Cerebellar cortex (tissue), 1 donor: ENCODE measurements at places on chromosomes 13 and 19.
A peak's percentile ranks its signal among the peaks of the same experiment; 100 is the strongest.

- DNase-seq, result no peak
Observed at GRCh38 chr13:109383683-109384082, 402.7 kb downstream of the IRS2 start.

DNA sequence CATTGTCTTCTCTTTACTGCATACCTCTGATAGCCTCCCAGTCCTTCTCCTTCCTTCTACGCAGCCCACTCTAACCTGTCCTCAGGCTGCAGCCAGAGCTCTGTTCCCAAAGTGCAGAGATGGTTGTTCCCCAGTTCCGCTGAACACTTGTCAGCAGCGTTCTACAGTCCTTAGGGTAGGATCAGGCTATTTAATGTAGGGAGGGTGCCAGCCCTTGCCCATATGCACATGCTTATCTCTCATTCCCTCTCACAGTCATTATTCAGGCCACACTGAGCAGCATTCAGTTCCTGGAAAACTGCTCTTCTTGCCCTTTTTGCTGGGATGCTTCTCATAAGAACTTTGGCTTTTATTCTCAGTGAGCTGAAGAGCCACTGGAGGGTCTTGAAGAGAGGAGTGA lies 180.7 kb downstream of the MTUS2 start:
- DNase-seq, result no peak

DNA sequence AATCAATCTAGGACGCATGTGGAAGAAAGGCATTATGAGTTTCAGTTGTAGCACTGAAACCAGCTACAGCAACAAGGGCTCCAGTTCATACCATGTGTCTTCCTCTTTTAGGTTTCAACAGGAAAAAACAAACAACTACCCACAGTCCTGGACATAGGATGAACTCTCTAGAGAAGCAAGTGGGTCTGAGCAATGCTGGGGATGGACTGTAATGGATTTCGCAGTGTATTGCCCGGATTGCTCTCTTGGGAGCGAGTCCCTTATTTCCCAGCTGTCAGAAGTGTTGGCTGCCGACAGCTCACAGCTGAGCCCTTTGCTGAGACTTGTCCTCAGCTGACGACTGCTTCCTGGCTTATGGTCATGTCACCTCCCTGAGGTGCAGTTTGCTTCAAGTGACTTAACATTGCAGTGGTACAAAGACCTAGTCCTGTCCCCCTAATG lies 12.1 kb upstream of the MYCBP2 start:
- DNase-seq, result no peak

GRCh38 chr13:76481738-76482137 lies 404.5 kb downstream of the KCTD12 start:
- no peak for DNase-seq

- no peak for DNase-seq
Observed at GRCh38 chr19:6070720-6071485, 39.4 kb downstream of the RFX2 start.

DNA sequence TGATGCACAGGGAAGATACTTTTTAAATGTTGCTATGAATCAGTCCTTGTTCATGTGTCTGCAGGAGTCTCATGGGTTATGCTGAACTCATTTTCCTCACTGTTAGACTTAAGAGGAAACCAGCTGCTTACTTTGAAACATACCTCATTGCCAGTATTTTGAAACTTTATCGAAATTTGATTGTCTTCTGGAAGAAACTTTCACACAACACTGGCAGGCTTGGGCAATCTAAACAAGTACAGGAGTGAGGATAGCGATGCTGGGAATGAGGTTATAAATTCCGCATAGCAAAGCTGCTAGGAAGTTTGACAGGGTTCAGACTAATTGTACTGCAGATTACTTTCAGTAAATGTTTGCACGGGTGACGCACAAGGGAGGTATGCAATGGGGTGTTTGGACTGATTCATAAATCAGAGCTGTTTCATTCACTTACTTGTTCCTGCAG lies 245.7 kb downstream of the DNAJC15 start:
- DNase-seq, result no peak

DNA sequence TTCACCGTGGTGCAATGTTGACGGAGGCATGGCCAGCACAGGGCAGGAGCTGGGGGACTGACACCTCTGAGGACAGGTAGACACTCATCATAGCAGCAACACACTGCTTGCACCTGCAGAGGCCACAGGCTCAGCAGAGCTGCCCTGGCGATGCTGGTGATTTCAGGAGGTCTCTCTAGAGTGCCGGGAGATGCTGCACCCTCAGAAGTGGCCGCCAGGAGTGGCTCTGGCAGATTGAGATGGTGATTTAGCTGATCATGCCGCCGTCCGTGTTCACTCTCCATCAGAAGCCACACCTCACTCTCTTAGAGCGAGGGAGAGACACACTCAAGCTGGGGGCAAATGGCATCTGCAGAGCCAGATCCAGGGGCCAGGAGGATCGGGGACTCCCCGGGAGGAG lies 244.6 kb upstream of the SGCG start:
- no peak for DNase-seq

DNA sequence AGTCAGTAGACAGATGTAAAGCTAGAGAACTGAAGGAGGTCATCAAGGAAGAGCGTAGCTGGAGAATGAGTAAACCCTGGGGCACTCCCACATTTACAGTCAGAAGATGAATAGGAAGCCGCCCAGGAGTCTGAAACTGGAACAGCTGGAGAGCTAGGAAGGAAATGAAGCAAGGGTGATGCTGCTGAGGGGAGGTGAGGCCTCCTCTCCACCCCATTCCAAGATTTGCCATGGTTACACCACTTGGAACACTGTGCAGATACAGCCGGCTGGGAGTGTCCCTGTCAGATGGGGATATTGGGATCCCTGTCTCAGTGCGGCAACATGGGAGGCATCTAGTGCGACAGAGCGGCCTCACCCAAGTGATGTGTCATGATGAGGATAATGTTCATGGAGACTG lies 51.8 kb upstream of the GPI start:
- DNase-seq, result no peak

GRCh38 chr13:99601535-99601934 lies 100.3 kb downstream of the TM9SF2 start:
- no peak for DNase-seq

DNA sequence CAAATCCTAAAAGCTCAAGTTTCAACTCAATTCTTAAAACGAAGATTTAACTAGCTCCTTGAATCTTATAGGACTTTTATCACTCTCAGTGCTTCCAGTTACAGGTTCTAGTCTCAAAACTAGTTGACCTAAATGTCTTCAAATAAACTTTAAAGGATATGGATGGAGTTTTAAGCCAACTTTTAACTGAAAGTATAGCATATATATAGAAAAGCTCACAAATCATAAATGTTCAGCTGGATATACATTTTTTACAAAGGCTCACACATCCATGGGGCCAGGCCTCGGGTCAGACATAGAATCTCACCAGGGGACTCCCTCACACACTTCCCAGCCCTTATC lies 47.1 kb upstream of the ARHGEF7 start:
- DNase-seq, result no peak

DNA sequence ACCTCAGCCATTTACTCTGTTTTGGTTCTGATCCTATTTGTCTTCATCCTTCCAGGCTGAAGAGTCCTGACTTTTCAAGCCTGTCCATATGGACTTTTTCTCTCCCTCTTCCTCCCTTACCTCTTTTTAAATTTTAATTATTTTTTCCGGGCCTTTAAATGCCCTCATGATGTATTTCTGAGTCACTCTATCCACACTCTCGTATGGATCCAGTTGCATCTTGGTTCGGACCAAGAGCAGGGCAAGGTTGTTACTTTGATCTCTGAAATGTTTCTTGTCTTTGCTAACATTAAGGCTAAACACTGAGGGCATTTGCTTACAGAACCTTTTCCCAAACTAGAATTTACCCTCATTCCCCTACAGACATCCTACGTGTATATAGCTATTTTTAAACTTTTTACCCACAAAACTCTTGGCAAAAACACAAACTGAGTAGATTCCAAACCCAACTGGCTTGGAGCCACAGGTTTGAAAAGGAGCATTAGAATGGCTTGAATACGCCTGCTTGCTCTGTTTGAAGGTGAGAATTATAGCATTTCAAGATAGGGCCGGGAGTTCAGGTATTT lies 47.4 kb upstream of the SERPINE3 start:
- DNase-seq, result peak; percentile 22

DNA sequence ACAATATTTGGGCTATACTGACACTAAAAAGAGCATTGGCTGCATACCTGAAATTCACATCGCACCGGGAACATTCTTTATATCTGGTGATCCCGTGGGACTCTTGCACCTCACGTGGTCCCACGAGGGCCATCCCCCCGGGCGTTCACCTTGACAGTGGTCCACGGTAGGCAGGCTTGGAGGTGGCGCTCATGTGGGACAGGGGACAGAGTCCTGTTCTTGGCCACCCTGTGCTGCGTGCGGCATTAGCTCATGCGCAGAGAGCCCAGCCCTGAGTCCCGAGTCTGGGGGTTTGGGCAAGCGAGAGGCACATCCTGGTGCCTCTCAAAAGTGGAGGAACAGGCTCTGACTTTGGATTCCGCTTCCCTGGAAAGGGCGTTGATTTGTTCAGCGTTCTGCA lies 7.5 kb downstream of the GAMT start:
- DNase-seq, result no peak

DNA sequence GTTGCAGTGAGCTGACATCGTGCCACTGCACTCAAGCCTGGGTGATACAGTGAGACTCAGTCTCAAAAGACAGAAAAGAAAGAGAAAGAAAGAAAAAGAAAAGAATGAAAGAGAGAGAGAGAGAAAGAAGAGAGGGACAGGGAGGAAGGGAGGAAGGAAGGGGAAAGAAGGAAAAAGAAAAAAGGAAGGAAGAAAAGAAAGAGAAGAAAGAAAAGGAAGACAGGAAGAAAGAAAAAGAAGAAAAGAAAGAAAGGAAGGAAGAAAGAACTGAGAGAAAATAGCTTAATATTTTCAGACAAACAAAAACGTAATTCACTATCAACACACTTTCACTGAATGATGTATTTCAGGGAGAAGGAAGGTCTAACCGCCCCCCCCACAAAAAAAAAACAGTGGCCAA lies 39.3 kb downstream of the ESD start:
- DNase-seq, result no peak

DNA sequence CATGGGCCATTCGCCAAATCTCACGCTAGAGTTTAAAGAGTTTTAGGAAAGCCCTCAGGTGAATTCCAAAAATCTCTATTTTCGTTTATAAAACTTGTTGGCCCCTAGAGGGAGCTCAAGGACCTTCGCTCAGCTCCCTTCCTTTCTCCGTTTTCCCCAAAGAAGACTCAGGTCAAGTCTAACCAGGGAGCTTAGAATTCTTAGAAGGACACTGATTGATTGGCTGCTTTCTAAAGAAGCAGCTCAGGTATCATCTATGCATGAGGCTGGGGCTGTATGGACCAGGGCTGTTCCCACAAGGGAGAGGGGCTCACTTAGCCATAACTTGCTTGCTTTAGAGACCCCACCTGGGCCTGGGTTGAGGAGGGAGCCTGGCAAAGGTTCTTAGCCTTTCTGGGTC lies 20.5 kb downstream of the DZIP1 start:
- peak; percentile 60 for DNase-seq

GRCh38 chr19:10510301-10510802 lies 6.9 kb downstream of the S1PR5 start:
- peak; percentile 17 for DNase-seq

GRCh38 chr19:42197375-42197817 lies 20.1 kb downstream of the DEDD2 start:
- DNase-seq, result no peak

DNA sequence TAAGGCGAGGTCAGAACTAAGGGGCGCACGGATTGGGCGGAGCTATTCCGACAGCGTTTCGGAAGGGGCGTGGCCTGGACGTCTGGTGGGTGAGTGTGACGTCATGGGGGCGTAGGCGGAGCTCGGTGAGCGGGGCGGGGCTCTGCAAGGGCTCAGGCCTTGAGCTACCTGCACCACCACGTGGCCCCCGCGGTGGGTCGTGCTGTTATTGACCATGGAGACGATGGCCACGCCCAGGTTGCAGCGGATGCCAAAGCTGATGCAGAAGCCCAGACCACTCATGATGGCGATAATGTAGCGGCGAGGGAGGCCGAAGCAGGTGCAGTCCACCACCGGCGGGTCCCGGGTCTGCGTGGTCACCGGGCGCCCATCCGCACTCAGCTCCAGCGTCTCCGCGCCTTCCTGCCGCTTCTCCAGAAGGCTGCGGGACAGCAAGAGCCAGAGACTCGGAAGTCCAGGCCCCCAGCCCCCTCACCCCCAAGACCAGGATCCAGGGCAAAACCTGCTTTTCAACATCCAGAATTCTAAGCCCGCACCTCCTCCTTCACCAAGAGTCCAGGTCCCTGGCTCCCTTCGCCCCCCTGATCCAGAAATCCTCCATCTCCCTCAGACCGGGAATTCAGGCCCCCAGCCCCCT lies 4.8 kb downstream of the SLC17A7 start:
- DNase-seq, result peak; percentile 62

- DNase-seq, result no peak
Observed at GRCh38 chr13:32134241-32135055, 102.9 kb downstream of the FRY start.

GRCh38 chr19:4638317-4638716 lies 999 bp upstream of the TNFAIP8L1 start:
- DNase-seq, result no peak

DNA sequence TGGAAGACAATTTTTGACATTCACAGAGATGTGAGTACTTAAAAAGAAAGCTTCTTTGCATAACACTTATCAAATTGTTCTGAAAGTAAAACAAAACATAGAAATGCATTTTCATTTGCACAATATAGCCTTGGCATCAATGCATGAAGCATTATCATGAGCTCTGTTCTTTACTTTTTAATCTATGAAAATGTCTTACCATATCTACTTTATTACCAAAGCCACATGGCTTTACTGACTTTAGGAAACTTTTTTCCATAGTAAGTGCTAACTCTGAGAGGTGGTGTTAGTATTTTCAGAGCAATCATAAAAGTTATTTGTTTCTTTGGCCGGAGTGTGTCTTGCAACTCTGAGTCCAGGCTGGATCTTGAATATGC lies 10.5 kb downstream of the TNFRSF19 start:
- DNase-seq, result no peak

- DNase-seq, result no peak
Observed at GRCh38 chr13:24038841-24039330, 121.6 kb upstream of the SPATA13 start.

- DNase-seq, result peak; percentile 50
Observed at GRCh38 chr19:32675720-32676185, at the start of gene RGS9BP. TSS of gene RGS9BP (plus strand) at chr19:32675848. CDS start at chr19:32676264, 416 bp downstream.

- DNase-seq, result no peak
Observed at GRCh38 chr19:29834991-29835846, 23.4 kb downstream of the CCNE1 start.

- no peak for DNase-seq
Observed at GRCh38 chr13:46202966-46203365, 8.8 kb upstream of the LRRC63 start.

GRCh38 chr19:10424011-10424637 lies 3.8 kb downstream of the PDE4A start:
- DNase-seq, result peak; percentile 79
